ENCODE measurements at places on chromosomes 3 and 15. TPM values are rescaled to one million over a fixed set of nuclear protein-coding genes. Genes with fewer than 3 reads are reported as not detected.
A peak's percentile ranks its signal among the peaks of the same experiment; 100 is the strongest.

DNA sequence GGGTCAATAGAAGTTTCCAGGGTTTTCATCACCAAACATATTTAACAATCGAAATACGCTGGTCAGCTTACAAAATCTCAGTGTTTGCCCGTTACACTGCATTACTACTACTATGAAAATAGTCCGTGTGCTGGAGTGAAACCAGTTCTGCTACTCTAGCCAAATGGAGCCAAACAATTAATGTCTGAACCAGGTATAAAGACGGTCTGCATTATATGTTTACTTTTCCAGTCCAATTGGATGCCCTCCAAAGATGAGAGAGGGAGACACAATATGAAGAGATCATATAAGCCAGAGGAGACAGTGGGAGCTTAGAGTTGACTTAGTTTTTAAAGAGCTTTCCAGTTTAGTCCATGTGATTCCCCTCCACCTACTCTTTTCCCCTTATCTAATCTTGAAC is 6.3 kb upstream of the DUT start:
- no peak for DNase-seq

DNA sequence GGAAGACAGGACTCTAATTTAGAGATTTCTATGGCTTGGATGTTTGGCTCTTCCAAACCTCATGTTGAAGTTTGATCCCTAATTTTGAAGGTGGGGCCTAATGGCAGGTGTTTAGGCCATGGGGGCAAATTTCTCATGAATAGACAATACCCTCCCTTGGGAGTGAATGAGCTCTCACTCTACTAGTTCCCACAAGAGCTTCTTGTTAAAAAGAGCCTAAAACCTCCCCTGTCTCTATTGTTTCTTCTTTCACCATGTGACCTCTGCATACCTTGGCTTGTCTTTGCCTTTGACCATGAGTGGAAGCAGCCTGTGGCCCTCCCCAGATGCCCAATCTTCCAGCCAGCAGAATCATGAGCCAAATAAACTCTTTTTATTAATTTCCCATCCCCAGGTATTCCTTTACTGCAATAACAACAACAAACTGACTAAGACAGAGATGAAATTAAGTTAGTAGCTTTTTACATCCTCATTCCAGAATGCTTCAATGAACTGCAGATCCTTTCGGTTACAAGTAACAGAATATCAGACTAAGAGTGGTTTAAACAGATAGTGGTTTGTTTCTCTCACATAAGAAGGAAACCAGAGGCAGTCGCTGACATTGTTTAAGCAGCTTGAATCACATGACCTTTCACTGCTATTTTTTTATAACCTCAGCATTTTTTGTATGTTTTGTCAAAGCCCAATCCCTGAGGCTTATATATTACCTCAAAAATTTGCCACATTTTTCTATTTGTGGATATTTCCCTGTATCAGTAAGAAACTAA is 1013.3 kb upstream of the SEMA6D start:
- DNase-seq: no peak

GRCh38 chr3:126287536-126288241 is 69.5 kb downstream of the KLF15 start:
- DNase-seq: peak; percentile 82

GRCh38 chr3:69085168-69085832 is 563 bp downstream of the ARL6IP5 start:
- peak; percentile 50 for DNase-seq

The CP gene
- 2.2 TPM for total RNA-seq

The PPP1R14D gene
- not detected for total RNA-seq

The TMEM158 gene
- total RNA-seq: 0.82 TPM

The GCSAM gene
- not detected for total RNA-seq
